ENCODE measurements at places on chromosomes 6 and 20. TPM values are rescaled to one million over a fixed set of nuclear protein-coding genes. Genes with fewer than 3 reads are reported as not detected.

The CASS4 gene
- polyA plus RNA-seq = 1.9 TPM

The F13A1 gene
- polyA plus RNA-seq = 1.8 TPM

The TPX2 gene
- 9.3 TPM for polyA plus RNA-seq

The ETV7 gene
- polyA plus RNA-seq = 4.5 TPM

The TNFAIP3 gene
- polyA plus RNA-seq = 31.9 TPM

The BMP5 gene
- polyA plus RNA-seq = not detected

The TREML2 gene
- 1.9 TPM for polyA plus RNA-seq

The ABHD12 gene
- polyA plus RNA-seq = 16.1 TPM

The SLC17A2 gene
- not detected for polyA plus RNA-seq

The C6orf141 gene
- polyA plus RNA-seq = 0.12 TPM
